Posterior cingulate gyrus (tissue), 11 donors: ENCODE measurements at places on chromosomes 3 and 15.

- DNase-seq, result no peak
Observed at GRCh38 chr3:15291589-15292541, 40.5 kb downstream of the SH3BP5 start.

- DNase-seq, result no peak
Observed at GRCh38 chr3:171660188-171660587, 150.1 kb downstream of the PLD1 start.

GRCh38 chr3:177037241-177037640, 160.0 kb downstream of the TBL1XR1 start:
- peak; percentile 32 for DNase-seq

DNA sequence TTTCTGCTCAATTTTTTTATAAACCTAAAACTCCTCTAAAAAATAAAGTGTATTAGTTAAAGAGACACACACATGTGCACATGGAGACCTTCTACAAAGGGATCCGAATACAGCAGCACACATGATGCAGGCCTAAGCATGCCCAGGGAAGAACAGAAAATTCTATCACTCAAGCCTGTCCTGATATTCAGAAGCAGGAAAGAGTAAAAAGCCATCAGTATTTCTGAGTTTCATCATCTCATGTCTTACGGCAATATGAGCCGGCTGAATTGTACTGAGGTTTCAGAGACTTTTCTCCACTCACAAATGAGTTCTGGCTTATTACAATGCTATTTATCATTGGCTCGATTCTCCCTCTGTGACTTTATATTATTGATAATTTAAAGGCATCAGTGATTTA, 97.5 kb downstream of the CADPS start:
- no peak for DNase-seq

DNA sequence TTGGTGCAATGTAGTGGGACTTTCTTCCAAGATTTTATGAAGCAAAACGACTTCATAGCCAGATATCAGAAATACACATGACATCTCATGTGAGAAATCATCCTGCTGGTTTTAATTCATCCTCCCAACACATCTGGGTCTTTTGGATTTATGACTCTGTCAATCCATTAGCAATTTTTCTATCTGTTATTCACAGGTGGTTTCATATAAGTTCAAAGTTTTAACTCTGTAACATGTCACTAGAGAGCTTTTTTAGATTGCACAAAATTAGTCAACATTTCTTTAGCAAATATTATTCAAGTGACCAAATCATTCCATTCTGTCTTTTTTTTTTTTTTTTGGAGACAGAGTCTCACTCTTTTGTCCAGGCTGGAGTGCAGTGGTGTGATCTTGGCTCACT, 30.4 kb downstream of the SQOR start:
- no peak for DNase-seq

DNA sequence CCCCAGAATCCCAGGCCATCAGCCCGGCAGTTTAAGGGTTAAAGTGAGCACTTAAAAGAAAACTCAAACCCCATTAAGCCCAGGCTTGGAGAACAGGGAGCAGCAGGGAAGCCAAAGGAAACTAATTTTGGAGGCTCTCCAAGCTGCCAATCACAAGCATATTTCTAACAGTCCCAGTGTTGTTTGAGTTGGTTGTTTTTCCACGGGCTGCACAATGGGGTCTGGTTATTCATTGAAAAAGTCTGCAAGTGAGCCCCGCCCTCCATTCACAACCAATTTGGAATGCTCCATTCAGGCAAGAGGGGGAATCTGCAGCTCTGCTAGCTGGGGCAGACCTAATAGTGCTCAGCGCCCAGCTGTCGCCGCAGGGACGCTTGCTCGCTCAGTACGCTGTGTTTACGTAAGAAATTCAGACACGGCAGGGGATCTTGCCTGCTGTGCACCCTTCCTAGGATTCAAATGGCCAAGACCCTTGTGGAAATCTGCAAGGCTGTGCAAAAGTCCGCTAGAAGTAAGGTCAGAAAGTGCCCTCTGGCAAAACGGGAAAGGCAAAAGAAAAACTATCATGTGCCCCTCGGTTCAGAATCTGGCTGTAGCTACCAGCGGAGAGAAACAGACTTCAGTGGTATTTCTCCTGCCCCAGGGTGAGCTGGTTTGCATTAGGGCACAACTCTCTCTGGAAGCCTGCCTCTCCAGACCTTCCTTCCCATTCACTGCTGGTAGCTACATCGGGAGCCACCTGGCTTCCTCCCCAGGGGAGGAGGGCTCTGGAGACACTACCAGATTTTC, 11.0 kb downstream of the ETV5 start:
- DNase-seq, result peak; percentile 89

- DNase-seq, result no peak
Observed at GRCh38 chr15:61216519-61216918, 12.6 kb downstream of the RORA start.

GRCh38 chr15:65336493-65337435, 32.3 kb downstream of the RNU5B-1 start:
- DNase-seq, result no peak

DNA sequence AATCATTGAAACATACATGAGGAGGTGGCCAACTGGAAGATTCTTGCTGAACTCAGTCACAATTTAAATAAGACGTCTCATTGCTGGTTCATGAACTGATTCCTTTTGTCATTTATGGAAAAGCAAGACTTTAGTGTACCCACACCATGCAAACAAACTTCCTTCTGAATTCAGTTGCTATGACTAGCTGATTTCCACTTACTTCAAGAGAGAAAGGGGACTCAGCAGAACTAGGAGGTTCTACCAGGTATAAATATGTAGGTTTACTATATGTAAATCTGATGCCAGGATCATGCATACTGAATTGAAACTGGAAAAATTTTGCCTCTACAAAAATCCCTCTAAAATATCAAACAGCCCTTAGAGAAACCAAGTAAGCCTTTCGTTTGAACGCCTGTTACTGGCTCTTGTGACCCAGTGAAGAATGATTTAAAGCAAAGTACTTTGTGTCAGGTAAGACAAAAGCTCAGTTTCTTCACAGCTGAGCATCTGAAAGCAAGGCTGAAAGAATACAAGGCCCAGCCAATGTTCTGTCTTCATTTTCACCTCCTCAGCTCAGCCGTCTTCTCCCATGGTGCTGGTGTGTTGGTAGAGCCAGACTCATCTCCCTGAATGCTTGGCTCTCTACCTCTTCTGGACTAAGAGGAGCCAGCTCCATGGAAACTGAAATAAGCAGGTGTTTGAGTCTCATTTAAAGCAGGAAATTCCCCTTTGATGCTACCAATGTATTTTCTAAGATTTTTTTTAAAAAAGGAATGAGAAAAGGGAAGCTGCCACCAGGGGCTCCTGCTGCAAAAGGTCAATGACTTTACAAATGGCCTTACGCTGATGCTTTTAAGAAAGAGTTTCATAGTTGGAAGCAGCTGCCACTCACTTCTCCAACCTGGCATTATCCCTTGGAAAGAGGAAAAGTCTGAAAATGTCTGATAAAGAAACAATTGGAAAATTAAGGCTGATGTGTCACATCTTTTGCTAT, 301.6 kb downstream of the EFHB start:
- DNase-seq, result no peak

GRCh38 chr3:72193771-72194430, 409.0 kb upstream of the PROK2 start:
- no peak for DNase-seq

- DNase-seq, result peak; percentile 56
Observed at GRCh38 chr15:83380682-83381081, 66.5 kb upstream of the SH3GL3 start.

GRCh38 chr3:44238889-44239288, 2.8 kb upstream of the TOPAZ1 start:
- no peak for DNase-seq

DNA sequence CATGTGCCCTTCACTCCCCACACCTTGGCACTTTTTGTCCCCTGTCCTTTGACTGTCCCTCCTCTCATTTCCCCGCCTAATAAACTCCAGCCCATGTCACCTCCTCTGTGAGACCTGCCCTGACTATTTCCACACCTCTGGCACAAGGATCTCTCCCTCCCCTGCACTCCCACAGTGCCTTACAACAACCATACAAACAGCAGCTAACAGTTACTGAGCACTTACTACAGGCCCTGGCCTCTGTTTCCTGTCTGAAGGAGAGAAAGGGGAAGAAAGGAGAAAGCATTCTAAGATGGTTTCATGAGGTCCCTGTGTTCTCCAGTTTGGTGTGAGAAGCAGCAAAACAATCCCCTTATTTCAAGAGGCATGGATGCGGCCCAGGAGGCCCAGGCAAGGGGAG, 20.0 kb upstream of the TRH start:
- DNase-seq, result no peak

DNA sequence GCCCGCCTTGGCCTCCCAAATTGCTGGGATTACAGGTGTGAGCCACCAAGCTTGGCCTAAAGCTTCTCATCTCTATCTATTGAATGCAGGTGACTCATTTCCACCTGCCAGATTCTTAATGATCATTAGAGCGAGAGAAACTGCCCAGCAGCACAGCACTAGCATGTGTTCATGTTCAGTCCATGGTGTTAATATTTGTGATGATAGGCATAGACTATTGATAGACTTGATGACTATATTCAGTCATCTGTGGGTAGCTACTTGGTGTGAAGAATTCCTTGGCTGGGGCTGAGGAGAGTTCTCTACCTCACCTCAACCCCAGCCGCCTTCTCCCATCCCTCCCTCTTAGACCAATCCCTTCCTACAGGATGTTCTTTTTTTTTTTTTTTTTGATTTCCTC, 60.0 kb downstream of the ST6GAL1 start:
- no peak for DNase-seq

GRCh38 chr15:36363335-36363734, 216.1 kb upstream of the CDIN1 start:
- DNase-seq, result no peak

DNA sequence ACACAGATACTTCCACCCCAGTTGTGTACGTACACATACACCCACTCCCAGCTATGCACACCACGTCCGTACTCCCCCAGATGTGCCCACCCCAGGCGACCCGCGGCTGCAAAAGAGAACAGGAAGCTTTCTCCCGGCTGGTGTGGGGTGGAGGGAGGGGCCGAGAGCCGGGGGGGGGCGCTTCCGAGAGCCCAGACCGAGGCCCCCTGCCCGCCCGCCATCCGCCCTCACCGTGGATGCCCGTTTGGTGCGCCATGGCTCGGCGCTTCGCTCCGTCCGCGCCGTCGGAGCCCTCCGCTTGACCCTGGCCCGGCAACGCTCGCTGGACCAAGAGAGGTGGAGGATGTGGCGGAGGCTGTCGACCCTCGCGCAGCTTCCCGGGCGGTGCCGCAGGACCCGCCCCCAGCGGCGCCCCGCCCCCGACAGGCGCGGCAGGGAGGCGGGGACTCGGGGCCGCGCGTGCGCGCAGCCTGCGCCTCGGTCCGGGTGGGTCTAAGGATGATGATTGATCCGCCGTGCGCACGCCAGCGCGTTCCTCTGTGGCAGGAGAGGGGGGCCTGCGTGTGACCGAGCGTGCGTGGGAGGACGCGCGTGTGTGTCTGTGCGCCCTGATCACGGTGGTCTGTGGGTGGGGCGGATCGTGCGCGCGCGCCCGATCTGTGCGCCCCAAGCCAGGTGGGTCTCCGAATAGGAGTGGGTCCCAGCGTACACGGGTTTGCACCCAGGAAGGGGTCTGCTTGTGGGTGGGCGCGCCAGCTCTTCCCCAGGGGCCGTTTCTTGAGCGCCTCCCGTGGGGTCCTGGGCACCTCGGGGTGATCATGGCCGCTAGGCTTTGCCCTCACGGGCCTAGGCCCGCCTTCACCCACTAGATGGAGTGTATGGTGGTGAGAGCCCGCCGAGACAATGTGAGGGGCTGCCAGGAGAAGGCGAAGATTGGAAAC, at the start of gene TWF2:
TWF2 (minus strand) TSS at position 398 of the 941 bp plus-strand sequence; CDS start at position 256, 142 bp downstream.
- DNase-seq, result peak; percentile 66

DNA sequence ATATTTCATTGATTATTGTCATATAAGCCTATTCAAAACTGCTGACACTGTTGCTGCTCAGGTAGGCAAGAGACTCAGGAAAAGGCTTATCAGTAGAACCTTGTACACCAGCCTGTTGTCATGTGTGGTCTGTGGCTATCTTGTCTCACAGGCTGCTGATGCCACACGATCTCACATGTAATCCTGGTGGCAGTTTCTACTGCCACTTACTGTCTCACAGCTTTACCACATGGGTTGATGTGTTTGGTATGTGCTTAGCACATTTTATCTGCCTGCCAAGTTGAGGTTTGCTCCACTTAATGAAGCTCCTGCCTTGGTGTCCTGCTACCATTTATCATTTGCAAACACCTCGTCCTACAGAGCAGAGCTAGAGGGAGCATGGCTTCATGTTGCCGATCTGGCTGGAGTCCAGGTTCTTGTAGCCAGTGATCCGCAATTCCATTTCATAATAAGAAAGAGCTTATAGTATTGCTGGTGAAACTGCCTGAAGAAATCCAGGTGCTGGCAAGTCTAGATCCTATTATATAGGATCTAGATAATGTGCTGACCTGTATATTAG, 637.9 kb downstream of the NLGN1 start:
- no peak for DNase-seq

DNA sequence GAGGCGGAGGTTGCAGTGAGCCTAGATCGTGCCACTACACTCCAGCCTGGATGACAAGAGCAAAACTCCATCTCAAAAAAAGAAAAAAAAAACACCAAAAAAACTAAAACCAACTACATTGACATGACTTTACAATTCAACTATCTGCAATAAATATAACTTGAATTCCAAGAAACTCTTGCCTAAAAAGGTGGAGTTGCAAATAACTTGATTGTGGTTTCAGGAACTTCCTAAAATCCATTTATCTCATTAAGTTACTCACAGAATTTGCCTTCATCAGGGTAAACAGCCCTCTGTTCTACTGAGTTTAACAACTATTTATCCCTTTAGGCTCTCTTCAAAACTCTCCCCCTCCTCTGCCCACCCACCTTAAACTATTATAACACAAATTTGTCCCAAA, 2.7 kb upstream of the MAPK6 start:
- no peak for DNase-seq

DNA sequence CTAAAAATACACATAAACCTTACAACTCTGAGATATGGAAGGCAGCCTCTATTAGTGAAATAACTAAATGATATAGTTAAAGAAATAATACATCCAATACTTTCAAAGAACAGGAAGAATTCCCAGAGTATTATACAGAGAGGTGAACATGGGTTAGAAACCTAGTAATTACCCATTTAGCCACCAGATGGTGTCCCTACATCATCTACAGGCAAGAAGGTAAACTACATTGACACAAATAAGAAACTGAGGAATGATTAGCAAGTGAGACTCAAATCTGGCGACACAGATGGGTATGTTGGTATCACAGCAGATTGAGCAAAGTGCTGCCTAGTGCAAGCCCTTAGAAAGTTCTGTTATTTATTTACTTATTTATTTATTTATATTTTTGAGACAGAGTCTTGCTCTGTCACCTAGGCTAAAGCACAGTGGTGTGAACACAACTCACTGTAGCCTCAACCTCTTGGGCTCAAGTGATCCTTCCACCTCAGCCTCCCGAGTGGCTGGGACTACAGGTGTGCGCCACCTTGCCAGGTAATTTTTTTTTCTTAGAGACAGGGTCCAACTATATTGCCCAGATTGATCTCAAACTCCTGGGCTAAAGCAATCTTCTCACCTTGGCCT, 28.2 kb downstream of the NEK4 start:
- no peak for DNase-seq

DNA sequence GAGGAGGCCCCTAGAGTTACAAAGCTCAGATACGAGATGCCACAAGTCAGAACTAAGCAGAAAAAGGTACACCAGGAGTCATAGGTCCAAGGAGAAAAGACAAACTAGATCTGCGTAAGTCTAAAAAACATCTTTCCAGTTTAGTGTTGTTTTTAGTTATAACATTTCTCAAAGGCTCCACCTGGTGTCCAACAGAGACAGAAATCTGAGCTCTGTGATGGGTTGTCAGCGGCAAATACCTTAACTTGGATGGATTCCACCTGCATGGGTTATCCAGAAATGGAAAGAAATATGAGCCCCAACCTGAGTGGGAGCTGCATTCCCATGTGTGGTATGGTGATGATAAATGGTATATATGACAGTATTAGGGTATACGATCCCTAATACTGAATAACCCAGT, 238.6 kb upstream of the CHRM5 start:
- no peak for DNase-seq
